Lower lobe of right lung (tissue), 2 donors: ENCODE measurements at places on chromosomes 12 and 14. TPM values are rescaled to one million over a fixed set of nuclear protein-coding genes. Genes with fewer than 3 reads are reported as not detected.

DNA sequence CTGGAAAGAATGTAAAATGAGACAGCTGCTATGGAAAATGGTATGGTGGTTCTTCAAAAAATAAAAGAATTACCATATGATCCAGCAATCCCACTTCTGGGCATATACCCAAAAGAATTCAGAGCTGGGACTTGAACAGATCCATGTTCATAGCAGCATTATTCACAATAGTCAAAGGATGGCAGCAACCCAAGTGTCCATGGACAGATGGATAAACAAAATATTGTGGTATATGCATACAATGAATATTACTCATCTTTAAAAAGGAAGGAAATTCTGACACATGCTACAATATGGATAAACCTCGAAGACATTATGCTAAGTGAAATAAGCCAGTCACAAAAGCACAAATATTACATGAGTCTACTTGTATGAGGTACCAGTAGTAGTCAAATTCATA lies 9.1 kb downstream of the RAB2B start:
- DNase-seq, result no peak

- DNase-seq, result no peak
These were observed 69.5 kb downstream of the BTG1 start for GRCh38 chr12:92076101-92076500.

DNA sequence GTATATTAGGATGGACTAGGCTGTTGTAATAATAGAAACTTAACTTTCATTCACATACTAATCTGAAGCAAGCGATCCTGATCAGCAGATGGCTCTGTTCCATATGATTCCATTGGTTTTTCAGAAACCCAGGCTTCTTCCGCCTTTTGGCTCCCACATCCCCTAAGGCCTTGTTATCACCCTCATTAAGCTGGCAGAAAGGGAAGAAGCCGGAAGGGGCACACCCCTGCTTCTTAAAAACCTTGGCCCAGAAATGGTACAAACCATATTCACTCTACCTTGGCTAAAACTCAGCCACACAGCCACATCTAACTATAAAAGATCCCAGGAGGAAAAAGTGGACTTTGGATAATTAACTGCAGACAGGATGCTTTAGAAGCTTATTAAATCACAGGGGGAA lies 329.2 kb downstream of the PCNX1 start:
- no peak for DNase-seq

Gene TBPL2
- not detected for total RNA-seq

DNA sequence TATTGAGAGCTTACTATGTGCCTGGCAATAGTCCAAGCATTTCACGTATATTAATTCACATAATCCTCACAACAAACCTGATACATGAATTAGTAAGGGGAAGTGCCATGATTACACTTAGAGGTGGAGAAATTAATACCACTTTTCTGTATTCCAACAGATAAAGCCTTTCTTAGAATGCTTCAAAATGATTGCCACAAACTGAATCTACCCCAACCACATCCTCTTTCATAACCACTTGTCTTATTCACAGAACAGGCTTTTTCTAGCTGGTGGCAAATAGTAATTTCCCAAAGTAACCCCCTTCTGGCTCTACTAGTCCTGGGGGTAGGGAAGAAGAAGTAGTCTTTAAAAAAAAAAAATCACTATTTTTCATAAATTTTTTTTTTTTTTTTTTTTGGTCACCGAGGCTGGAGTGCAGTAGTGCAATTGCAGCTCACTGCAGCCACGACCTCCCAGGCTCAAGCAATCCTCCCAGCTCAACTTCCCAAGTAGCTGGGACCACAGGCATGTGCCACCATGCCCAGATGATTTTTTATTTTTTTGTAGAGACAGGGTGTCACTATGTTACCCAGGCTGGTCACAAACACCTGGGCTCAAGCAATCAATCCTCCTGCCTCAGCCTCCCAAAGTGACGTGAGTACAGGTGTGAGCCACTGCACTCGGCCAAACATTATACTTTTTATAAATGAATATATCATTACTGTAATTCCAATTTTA lies 59.0 kb upstream of the ARID2 start:
- no peak for DNase-seq

DNA sequence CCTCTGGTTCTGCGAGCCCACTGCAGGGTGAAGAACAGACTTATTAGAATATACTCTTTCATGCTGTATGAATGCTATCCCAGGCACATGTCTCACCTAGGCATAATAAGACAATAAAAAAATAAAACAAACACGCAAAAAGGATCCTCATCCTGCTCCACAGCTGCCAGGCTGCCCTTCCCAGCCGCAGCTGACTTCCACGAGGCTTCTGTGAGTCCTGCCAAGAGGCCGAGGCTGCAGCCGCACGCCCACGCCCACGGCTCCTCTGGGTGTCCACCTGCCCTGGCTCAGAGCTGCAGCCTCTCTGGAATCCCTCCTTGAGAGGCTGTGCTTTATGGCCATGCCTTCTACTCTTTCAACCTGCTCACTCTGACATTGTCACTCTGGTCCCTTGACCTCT lies 6.9 kb downstream of the SMIM41 start:
- no peak for DNase-seq

Gene ANKRD33
- total RNA-seq, result not detected

Gene KLRB1
- total RNA-seq, result 4.3 TPM

- DNase-seq, result no peak
These were observed 323.6 kb downstream of the ZFP36L1 start for GRCh38 chr14:68469208-68469713.

Gene SIX4
- 2.9 TPM for total RNA-seq

Gene SLC17A8
- total RNA-seq, result not detected

DNA sequence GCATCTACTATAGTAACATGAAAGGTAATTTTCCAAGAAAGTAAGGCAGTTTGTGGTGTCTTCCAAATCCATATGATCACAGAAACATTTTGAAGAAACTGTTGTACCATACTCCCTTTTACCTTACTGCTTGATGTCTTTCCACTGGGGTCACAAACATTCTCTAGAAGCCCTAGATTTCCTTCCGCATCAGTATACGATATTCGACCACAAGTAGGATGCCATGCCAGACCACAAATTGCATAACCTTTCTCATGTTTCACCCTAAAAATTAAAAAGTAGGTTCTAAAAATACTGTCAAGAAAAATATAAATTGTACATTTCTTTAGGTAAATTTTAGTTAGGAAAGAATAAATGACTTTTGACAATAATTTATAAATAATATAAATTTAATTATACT lies 26.5 kb downstream of the WDHD1 start:
- no peak for DNase-seq

- DNase-seq, result no peak
These were observed 40.1 kb downstream of the PTGER2 start for GRCh38 chr14:52354242-52354641.

Gene HOXC13
- not detected for total RNA-seq

- no peak for DNase-seq
These were observed 93.2 kb downstream of the GPR65 start for GRCh38 chr14:88098163-88098562.

GRCh38 chr14:97028382-97028781 lies 231.2 kb downstream of the VRK1 start:
- DNase-seq, result no peak

GRCh38 chr14:35806006-35806907 lies 2.8 kb downstream of the RALGAPA1 start:
- no peak for DNase-seq
